H1 (cell line): ENCODE measurements at places on chromosomes 16 and 17. TPM values are rescaled to one million over a fixed set of nuclear protein-coding genes. Genes with fewer than 3 reads are reported as not detected.
A peak's percentile ranks its signal among the peaks of the same experiment; 100 is the strongest.

DNA sequence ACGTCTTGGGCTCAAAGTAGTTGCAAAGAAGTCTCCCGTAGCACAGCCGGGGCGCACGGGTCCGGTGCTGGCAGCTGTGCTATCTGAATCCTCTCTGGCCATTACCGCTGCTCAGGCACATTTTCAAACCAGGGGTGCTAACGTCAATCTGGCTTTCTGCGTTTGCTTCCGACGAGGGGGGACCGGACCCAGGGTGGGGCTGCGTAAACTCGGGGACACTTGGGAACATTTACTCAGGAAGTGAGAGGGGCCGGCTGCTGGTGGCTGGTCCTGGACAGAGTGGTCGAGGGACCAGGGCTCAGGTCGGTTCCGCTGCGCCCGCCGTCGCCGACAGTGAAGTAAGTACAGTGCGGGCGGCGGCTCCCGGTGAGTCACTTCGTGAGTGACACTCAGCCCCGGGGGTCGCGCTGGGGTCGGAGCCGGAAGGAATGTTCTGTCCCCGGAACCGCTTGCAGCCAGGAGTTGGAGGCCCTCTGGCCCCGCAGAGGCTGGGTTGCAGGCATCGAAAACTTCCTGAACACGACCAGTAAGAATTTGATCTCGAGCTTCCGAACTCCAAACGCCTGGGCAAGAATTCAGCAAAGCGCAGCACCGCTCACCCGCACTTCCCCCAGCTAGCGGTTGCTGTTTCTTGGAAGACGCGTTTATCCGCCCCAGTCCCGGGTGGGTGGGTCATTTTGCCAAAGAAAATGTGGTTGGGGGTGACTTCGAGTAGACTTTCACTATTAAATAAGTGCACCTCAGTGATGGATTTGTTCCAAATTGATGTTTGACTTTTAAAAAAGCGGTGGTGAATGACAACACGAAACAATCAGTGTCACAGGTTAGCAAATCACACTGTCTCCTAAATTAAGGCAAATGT is 1.4 kb upstream of the HS3ST3B1 start:
- DNase-seq: no peak

GRCh38 chr17:76599694-76600460 is 14.2 kb upstream of the ST6GALNAC2 start:
- no peak for DNase-seq

- peak; percentile 66 for DNase-seq
Observed at GRCh38 chr17:73646409-73647300, 2.4 kb upstream of the SDK2 start.

- no peak for DNase-seq
Observed at GRCh38 chr17:28958820-28959455, 7.6 kb upstream of the PHF12 start.

GRCh38 chr16:7303660-7304200 is 28.9 kb upstream of the RBFOX1 start:
- peak; percentile 73 for DNase-seq

DNA sequence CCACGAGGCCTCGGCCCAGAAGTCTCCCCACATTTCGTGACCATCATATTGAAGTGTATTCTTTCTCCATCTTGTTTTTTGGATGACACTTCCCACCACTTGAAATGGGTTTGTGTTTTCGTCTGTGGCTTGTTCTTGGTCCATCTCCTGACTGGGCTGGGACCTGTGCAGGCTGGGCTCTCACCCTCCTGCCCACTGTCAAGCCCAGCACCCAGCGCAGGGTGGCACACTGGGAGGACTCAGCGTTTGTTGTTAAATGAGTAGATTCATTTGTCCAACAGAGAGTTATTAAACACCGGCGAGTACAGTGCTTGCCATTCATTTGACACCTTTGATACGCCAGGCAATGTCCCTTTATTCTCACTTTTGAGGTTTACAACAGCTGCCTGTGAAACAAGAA is 22.6 kb downstream of the NT5M start:
- no peak for DNase-seq

DNA sequence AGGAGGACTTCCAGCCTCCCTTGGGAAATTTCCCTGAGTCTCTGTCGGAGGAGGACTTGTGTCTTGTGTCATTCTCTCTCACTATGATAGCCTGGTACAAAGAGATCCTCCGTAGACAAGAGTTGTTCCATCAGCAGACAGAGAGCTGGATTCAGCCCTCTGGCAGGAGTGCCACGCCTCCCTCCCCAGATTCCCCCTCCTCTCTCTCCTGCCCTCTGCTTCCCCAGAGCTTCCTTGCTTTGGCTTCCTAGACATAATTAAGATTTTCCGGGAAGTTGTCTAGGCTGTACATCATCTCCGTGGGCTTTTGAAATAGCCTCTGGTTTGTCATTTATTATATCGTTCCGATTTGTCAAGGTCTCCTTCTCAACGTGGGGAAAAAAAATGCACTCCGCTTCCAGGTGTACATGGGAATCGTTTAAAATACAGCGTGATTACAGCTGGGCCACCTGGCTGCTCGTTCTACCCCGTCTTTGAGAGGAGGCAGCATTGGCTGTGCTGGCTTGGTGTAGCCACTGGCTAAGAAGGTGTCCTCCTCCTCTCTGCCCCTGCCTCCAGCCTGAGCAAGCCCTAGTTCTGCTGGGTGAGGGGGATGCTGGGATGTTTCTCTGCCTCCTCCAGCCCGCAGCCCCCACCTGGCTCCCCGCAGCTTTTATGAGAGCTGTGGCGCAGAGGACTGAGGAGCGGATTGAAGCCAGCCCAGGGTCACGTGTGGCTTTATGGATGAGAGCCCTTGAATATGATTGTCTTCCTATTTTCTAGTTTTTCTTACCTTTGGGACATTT is 282.5 kb downstream of the SNX29 start:
- no peak for DNase-seq

GRCh38 chr17:76697702-76698465 is 12.9 kb downstream of the MXRA7 start:
- no peak for DNase-seq

GRCh38 chr17:71917715-71918114 is 203.1 kb upstream of the SOX9 start:
- no peak for DNase-seq

DNA sequence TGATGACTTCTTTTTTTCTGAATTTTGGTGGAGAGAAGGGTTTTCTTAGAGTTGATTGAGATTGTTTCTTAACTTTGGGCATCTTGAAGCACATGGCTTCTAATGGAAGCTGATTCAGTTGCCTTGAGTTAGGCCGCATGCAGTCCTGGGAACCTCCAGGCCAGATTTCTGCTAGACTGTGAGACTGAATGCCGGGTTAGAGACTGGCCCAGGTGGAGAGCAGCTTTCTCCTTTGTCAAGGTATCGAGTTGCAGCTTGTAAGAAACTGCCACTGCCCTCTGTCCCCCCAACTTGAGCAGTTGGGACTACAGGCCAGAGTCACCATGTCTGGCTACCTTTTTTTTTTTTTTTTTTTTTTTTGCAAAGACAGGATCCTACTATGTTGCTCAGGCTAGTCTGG is 77.6 kb downstream of the CLEC16A start:
- DNase-seq: no peak

The TRPV3 gene
- 0.40 and 0.56 TPM in 2 replicates for total RNA-seq

The CDR2 gene
- 34.9 and 35.5 TPM in 2 replicates for total RNA-seq

The TMEM238L gene
- total RNA-seq: not detected in 2 replicates
